ENCODE measurements at places on chromosomes 1 and 21.
A peak's percentile ranks its signal among the peaks of the same experiment; 100 is the strongest.

- DNase-seq = no peak
Measured at GRCh38 chr1:241077386-241078147, 279.4 kb downstream of the RGS7 start.

- no peak for DNase-seq
Measured at GRCh38 chr1:112247036-112247597, 148.9 kb upstream of the CTTNBP2NL start.

DNA sequence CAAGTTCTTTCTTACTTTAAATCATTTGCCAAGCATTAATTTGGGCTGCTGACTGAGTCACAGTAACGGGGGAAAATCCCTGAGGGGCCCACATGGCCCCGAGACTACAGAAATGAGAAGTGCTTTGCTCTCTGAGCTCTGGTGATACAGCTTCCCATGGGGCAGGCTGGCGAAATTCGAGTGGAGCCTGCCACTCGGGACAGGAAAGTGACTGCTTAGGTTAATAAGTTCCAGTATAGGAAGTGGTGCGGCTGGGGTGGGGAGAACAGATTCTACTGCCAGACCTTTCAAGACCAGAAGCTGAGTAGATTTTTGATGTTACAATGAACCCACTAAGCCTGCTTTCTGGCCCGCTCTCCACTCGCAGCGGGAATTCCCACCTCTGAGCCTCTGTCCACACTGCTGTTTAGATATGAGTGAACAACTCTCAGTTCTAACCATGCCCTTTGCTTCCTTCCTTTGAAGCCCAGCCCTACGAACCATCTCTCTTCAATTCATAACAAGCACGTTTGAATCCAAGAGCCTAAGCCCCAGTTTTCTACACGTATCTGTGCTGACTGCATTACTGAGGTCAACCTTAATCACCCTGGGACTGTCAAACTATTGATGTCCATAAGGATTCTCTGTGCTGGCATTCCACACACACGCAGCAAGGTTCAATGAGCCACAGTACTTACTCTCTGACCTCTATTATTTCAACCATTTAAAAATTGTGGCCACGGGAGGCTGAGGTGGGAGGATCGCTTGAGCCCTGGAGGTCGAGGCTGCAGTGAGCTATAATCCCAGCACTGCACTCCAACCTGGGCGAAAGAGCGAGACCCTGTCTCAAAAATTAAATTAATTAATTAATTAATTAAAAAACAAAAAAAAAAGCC lies 9.6 kb downstream of the ZBTB17 start:
- no peak for DNase-seq

DNA sequence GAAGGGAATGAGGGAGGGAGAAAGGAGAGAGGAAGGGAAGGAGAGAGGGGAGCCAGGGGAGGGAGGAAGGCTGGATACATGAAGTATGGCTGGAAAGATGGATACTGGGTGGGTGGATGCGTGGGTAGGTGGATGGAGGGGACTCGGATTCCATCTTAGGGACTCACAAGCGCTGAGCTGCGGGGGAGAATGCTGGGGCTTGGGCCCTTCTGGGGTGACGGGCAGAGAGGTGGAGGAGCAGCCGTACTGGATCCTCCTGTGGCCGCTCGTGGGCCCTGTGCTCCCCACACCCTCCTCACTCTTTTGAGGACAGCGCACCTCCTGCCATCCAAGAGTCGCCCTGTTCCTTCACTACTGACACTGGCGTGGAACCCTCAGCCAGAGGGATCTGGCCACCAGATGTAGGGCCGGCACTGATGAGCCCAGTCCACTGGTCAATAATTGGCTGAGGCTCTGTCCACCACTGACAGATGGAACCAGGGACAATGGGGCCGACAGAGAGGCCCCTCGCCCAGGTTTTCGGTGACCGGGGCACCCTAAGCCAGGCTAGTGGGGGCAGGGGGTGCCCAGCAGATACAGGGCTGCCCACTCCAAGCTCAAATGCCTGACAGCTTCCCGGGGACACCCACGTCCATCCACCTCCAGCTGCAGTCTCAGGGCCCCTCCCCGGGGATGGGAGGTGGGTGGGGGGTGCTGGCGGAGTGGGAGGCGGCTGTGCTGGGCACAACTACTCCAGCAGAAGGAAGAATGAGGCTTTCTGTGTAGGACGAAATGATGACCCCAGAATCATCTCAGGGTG lies 4.4 kb upstream of the ACTRT2 start:
- no peak for DNase-seq

- no peak for DNase-seq
Measured at GRCh38 chr1:208644401-208645160, 400.4 kb upstream of the PLXNA2 start.

DNA sequence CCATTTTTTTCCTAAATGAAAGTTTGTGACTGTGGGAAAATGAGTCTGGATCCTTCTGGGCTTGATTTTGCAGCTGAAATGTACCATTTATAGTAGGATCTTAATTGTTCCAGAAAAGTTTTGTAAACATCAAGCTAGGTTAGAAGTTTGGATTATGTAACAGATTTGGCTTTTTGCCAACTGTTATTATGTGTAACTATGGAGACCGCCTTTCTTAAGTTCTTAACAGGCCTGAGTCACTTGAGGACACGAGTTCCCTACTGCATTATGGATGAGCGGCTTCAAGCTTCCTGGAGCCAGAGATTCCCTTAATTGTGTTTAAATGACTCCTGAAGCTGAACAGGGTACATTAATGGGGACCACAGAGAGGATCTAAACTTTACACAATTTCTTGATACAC lies 22.2 kb downstream of the SLC25A33 start:
- DNase-seq = peak; percentile 61

DNA sequence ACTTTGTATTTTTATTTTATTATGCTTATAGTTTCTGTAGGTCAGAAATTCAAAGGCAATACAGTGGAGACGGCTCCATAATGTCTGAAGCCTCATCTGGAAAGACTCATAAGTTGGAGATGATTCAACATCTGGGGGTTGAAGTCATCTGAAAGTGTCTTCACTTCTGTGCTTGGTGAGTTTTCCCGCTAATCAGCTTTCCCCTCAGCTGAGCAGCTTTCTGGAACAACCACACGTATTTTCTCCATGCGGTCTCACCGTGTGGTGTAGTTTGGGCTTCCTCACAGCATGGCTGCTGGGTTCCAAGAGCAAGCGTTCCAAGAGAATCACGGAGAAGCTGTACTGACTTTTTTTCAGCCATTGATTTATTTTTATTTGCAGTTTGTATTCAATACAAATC lies 7.6 kb upstream of the DDI2 start:
- DNase-seq = no peak

DNA sequence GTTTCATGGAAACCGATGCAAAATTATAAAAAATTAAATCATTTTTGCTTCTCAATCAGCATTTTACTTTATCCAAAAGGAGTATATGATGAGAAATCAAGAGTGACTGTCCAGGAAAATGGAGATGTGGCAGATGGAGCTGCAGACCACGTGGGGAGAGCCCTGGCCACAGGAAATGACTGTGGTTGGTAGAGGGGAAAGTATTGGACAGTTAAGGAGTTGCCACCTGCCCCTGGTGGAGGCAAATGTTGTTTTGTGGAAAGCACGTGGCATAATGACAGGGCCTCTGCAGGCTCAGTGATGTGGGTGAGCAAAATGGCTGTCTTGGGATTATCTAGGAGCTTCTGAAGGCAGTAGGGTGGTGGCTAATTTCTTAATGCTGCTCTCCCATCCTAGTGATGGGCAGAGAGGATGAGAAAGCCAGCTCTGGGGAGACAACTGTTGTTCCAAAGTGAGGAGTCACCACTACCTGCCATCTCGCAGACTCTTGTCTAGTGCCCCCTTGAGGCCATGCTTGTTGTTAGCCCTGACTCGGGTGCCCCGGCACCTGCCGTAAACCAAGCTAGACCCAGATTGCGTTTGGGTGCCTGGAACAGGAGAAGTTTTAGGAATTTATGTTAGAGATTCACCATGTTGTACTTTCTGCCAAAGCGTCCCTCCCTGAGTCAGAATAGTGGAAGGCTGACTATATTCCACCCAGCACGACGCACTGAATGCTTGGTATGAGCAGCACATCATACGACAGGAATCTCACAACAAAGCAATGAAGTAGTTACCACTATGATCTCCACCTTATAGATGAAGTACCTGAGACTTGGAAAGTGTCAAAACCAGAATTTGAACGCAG lies 144.0 kb downstream of the ROR1 start:
- DNase-seq = no peak

- DNase-seq = no peak
Measured at GRCh38 chr1:234898455-234899033, 230.1 kb downstream of the TOMM20 start.

DNA sequence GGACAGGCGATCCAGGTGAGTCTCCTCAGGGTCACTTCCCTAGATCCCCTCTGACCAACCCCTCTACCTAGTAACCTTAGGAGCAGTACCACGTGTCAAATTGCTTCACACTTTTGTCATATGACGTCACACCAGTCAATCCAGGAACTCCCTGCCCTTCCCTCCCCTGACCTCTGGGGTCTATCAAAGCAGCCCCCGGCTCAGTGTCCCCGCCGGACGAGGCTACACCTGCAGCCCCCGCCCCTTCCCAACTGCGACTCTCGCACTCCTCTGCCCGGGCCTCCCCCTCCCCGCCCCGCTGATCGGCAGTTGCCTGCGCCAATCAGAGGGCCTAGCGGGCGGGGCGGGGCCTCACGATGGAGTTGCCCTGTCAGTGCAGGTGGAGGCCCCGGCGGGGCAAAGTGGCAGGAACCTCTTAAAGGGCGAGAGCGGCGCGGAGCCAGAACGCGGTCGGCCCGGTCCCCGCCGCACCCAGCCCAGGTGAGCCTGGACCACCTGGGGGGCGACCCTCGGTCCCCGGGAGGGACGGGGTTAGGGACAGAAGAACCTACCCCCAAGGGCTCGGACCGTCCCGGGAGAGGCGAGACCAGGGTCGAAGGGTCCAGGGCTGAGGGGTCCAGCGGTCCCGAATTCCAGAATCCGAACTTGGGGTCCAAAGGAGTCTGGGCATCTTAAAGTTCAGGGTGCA lies 27.5 kb upstream of the EPB41 start:
- DNase-seq = peak; percentile 54

- DNase-seq = no peak
Measured at GRCh38 chr1:236280438-236281197, 1.1 kb downstream of the ERO1B start.

DNA sequence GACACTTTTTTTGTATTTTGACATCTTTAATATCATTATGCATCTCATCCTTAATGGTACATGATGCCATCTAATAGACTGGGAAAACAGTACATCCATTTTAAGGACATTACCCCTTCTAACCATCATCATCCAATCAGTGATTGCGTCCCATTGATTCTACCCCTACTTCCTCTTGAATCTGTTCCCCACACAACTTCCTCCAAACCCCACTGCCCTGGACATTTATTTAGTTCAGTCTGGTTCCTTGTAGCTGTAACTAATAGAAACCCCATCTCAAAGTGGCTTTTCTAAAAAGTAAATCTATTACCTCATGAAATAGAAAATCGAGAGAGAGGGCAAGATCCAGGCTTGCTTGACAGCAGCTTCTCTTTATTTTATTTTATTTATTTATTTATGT lies 2.1 kb upstream of the ITLN1 start:
- no peak for DNase-seq

DNA sequence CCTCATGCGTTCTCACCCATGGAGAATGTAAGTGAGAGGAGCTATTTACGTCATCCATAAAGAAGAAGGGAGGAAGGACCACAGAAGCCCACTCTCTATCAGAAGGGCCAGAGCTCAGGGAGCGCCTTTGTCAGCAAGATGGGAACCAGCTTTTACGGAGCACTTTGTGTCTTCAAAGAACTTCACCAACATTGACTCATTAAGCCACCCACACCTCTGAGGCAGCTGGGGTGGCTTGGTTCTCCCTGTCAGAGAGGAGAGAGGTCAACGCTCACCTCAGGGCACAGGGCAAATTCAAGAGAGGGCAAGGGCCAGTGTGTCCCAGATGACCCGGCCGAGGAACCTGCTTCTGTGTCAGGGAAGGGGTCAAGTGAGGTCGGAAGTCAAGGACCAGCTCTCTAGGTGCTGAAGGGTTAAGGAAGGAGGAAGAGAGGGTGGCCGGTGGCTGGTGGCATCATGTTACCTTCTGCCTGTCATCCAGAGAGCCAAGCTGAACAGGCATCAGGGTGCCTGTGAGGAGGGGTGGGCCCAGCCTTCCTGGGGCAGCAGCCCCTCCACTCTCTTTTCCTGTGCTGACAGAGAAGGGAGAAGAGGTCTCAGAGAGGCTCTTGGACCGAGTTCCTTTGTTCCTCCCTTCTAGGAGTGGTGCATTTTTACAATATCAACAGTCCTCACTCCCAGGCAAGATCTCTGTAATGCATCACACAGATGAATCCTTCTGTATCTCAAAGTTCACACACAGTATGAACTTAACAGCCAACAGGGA lies 109.0 kb downstream of the ETS2 start:
- no peak for DNase-seq

DNA sequence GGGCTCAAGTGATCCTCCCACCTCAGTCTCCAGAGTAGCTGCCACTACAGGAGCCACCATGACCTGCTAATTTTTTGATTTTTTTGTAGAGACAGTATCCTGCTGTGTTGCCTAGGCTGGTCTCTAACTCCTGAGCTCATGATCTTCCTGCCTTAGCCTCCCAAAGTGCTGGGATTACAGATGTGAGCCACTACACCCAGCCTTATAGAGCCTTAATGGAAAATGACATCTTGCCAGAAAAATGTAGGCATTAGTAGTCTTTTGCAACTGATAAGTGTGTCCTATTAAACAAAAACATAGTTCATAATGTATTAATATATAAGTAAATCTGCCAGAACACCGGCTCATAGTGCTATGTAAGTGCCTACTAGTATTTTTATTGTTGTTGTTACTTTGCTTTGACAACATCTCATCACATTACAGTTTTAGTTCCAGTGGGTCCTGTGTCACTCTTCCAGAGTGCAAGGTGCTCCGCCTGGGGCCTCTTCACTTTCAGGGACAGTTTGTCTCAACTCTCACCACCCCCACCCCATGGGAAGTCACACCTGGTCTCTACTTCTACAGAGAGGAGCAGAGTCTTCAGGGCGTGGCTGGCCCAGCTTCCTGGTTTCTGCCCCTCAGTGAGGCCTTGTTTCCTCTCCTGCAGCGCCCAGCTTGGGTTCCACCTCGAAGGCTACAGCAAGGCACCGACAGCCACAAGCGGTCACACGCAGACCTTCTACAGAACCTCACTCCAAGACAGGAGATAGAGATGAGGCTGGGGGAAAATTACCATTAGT lies 30.1 kb downstream of the RHOU start:
- DNase-seq = no peak
